ENCODE measurements at places on chromosomes 2 and 18. TPM values are rescaled to one million over a fixed set of nuclear protein-coding genes. Genes with fewer than 3 reads are reported as not detected.

DNA sequence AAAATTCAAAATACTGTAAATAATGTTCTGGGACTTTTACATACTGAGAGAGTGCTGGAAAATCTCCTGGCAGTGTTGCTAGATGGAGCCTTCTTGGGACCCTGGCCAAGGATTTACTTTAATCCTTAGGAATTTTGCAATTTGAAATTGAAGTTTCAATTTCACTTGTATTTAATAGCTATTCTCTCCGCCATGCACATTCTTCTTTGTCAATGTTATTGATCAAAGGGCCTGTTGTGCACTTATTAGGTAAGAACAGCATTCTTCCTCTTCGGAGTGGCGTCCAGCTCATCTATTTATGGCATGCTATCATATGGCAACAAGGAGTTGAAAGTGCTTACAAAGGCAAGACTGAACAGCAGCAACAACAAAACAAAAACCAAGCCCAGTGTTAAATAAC lies 40.1 kb upstream of the SOS1 start:
- H3K4me1 ChIP-seq = peaks cover 8% of the 10 kb centered on the region
- H3K36me3 ChIP-seq = no peaks in the 10 kb centered on the region
- no peaks in the 10 kb centered on the region for H3K27me3 ChIP-seq
- no peak overlapping the region for H3K4me3 ChIP-seq

GRCh38 chr2:238875101-238875470 lies 27.2 kb downstream of the TWIST2 start:
- H3K4me1 ChIP-seq = no peaks in the 10 kb centered on the region
- no peaks in the 10 kb centered on the region for H3K36me3 ChIP-seq
- DNase-seq = no peak

DNA sequence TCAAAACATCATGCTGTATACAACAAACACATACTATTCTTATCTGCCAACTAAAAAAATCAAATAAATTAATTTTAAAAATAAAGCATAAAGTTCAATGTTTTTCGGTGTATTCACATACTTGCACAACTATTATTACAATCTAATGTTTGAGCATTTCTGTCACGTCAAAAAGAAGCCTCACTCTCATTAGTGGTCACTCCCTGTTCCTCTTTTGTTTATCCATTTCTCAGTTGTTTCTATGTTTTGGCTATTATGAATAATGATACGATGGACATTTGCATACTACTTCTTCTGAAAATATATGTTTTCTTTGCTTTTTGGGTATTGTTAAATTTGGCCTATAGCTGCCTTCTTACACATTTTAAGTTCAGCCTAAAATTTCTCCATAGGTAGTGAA lies 773.0 kb upstream of the HS6ST1 start:
- DNase-seq = no peak
- H3K27me3 ChIP-seq = no peaks in the 10 kb centered on the region
- H3K4me1 ChIP-seq = peaks cover 2% of the 10 kb centered on the region
- H3K27ac ChIP-seq = no peak overlapping the region
- no peak overlapping the region for H3K4me3 ChIP-seq

- H3K4me3 ChIP-seq = peak overlapping the region; percentile 85
- peak overlapping the region; percentile 99 for H3K27ac ChIP-seq
- no peaks in the 10 kb centered on the region for H3K36me3 ChIP-seq
- no peaks in the 10 kb centered on the region for H3K27me3 ChIP-seq
- DNase-seq = no peak
Observed at GRCh38 chr2:156340804-156341451, 8.4 kb upstream of the NR4A2 start.

DNA sequence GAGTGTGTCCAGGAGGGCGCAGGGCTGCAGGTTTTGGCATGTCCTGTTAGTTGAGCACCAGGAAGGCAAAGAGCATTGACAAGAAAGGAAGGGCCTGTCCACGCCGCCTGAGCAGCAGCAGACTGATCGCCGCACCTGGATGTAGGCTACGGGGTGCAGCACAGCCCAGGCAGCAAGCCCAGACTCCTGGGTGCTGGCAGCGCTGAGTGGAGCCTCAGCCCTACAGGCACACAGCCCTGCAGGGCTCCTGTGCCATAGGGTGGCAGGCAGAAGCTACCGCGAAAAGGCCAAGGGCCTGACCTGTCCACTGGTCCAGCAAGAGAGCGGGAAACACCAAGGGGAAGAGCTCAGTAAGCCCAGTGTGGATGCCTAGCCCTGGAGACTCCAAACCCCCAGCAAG lies 198.0 kb downstream of the HDAC4 start:
- no peaks in the 10 kb centered on the region for H3K36me3 ChIP-seq
- H3K4me3 ChIP-seq = no peak overlapping the region
- no peak overlapping the region for H3K27ac ChIP-seq

DNA sequence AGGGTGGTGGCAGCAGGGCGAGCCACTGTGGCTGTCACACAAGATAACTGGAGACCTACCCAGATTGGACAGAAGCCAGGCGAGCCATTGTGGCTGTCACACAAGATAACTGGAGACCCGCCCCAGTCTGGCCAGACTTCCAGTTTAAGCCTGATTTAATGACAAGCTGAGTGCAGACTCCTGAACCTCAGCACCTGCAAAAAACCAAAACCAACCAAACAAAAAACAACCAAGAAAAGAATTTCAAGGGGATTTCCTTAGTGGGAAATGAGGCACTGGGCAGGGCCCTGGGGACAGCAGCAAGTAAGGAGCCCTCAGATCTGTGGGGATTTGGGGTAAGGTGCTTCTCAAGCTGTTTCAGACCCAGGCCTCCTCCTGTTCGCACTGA lies 95.2 kb upstream of the BOD1L2 start:
- no peaks in the 10 kb centered on the region for H3K27me3 ChIP-seq
- peaks cover 45% of the 10 kb centered on the region for H3K4me1 ChIP-seq
- no peak overlapping the region for H3K4me3 ChIP-seq
- H3K27ac ChIP-seq = peak overlapping the region; percentile 27

GRCh38 chr2:164823126-164823525 lies 18.5 kb downstream of the COBLL1 start:
- no peak for DNase-seq
- H3K36me3 ChIP-seq = peaks cover 2% of the 10 kb centered on the region
- H3K4me1 ChIP-seq = peaks cover 21% of the 10 kb centered on the region
- H3K27ac ChIP-seq = no peak overlapping the region
- no peaks in the 10 kb centered on the region for H3K27me3 ChIP-seq

DNA sequence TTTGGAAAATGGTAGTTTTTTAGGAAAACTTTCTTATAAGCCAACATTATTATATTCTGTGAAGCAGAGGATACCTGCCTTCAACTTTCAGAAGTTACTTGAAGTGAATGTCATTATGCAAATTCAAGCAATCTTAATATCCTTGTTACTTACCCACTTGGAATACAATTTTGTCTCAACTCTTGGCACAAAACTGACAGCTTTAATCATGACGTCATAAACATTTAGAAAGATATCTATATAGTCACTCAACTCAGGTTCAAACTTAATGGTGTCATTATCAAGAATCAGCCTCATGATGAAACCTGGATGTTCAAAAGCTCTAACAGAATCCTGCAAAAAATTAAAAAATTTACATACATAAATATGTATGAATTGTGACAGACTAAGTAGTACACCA lies 68.1 kb downstream of the DNAH7 start:
- H3K4me1 ChIP-seq = no peaks in the 10 kb centered on the region
- H3K4me3 ChIP-seq = no peak overlapping the region
- DNase-seq = no peak
- H3K36me3 ChIP-seq = peaks cover 3% of the 10 kb centered on the region
- no peaks in the 10 kb centered on the region for H3K27me3 ChIP-seq
- no peak overlapping the region for H3K27ac ChIP-seq

DNA sequence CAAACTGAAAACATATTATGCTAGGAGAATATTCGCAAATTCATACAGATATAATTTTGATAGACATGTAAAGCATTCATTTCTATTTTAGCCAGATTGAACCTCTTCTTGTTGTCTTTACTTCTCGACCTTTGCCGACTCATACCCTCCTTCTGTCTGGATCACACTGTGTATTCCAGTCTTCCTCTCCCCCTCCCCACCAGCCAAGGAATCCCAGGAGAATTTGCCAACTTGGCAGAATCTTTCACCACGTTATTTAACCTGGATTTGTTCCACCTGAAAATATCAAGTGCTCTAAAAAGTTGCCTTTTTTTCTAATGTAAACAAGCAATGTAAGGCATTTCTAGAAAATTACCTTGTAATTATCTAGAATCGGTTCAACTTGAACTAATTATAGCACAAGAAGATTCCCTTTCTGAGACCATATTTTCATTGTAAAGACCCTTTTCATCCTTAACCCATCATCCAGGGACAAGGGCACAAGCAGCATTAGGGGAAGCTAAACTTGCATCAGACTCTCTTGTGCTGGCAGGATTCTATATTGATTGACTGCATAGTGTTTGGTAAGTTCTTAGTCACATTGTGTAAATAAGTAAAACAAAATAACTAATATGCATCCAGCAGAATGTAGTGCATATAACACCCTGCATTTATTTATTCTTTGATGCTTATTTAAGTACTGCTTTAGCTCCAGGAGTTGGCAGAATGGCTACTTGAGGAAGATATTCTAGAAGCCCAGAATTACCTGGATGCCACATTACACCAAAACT lies 1328.7 kb upstream of the NXPH2 start:
- H3K4me1 ChIP-seq = no peaks in the 10 kb centered on the region
- no peak overlapping the region for H3K27ac ChIP-seq
- no peaks in the 10 kb centered on the region for H3K27me3 ChIP-seq
- no peaks in the 10 kb centered on the region for H3K36me3 ChIP-seq
- H3K4me3 ChIP-seq = no peak overlapping the region

DNA sequence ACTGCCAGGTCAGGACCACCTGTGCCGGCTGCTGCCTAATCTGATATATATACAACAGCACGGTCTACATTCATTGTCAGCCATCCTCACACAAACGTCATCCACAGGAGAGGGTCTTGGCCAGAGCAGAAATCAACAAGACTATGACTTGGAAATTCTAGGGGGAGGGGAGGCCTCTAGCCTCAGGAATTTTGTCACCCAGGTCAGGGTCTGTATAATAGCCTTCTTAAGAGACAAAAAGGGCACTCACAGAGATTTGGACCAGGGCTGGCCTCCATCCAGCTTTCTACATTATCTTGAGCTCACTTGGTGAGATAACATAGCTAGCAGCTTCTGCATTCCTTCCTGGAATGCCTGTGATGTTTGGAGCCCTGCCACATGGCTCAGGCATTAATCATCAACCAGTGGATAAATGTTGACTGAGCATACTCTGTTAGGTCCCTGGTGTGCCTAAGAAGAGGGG lies 50.4 kb upstream of the CTIF start:
- no peak for DNase-seq
- peaks cover 22% of the 10 kb centered on the region for H3K4me1 ChIP-seq
- H3K4me3 ChIP-seq = no peak overlapping the region
- peak overlapping the region; percentile 70 for H3K27ac ChIP-seq
- no peaks in the 10 kb centered on the region for H3K36me3 ChIP-seq
- no peaks in the 10 kb centered on the region for H3K27me3 ChIP-seq

DNA sequence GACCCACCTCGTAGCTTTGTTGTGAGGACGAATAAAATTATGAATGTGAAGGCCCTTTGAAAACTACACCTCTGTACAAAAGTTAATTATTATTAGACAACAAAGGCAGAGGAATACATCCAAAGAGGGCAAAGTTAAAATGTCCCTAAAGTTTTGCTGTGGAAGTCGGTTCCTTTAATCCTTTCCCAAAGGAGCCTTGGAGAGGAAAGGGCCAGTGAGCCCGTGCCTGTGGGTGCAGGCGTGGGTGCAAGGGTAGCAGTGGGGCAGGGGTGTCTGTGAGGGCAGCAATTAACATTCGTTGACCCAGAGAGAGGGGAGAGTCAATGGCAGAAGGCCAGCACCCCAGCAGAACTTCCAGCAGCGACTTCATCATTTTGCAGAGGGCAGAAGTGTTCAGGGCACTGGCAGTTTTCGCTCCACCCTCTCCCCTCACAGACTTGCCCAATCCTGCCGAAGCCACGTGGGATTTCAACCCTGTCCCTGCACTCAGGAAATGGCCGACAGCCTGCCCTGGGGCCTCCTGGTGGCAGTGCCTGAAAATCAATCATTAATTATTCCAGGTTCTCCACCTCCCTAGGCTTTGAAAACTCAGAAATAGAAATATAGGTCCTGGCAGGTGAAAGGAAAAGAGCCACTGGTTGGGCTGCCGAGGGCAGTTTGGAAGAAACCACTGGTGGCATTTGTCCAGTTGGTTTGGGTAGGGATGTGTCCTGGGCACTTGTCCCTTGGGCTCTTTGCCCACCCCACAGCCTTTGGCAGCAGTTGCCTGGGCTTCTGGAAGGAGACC lies 4.2 kb upstream of the PAX8 start:
- DNase-seq = no peak
- H3K27ac ChIP-seq = no peak overlapping the region
- H3K36me3 ChIP-seq = no peaks in the 10 kb centered on the region
- H3K27me3 ChIP-seq = peaks cover 83% of the 10 kb centered on the region

- H3K4me1 ChIP-seq = no peaks in the 10 kb centered on the region
- H3K4me3 ChIP-seq = no peak overlapping the region
- DNase-seq = no peak
- H3K27ac ChIP-seq = no peak overlapping the region
Observed at GRCh38 chr2:29223851-29224692, 108.9 kb downstream of the CLIP4 start.

DNA sequence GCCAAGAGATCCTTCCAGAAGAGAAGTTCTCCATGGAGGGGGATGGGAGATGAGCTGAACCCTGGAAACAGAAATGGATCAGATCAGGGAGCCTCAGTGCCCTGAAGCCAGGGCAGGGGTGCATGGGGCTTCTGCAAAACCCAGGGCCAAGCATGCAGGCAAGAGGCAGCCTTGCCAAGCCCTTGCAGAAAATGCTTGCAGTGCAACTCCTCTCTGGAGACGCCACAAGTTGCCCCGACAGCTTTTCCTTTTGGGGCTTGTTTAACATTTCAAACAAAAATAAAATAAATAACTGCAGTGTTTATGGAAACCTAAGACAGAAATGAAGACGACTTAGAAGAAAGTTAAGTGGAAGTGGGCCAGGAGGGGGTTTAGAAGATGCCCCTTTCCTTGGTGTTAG lies 177.5 kb upstream of the TNP1 start:
- peaks cover 3% of the 10 kb centered on the region for H3K4me1 ChIP-seq
- H3K27ac ChIP-seq = no peak overlapping the region
- no peak for DNase-seq
- H3K4me3 ChIP-seq = no peak overlapping the region
- no peaks in the 10 kb centered on the region for H3K36me3 ChIP-seq
- H3K27me3 ChIP-seq = peaks cover 23% of the 10 kb centered on the region

GRCh38 chr2:99338029-99338585 lies 918 bp downstream of the EIF5B start:
- DNase-seq = no peak
- no peak overlapping the region for H3K4me3 ChIP-seq
- H3K4me1 ChIP-seq = peaks cover 12% of the 10 kb centered on the region
- H3K36me3 ChIP-seq = no peaks in the 10 kb centered on the region
- no peak overlapping the region for H3K27ac ChIP-seq
- no peaks in the 10 kb centered on the region for H3K27me3 ChIP-seq

- H3K4me1 ChIP-seq = peaks cover 30% of the 10 kb centered on the region
- no peak for DNase-seq
- peaks cover 5% of the 10 kb centered on the region for H3K36me3 ChIP-seq
- H3K4me3 ChIP-seq = no peak overlapping the region
- H3K27ac ChIP-seq = no peak overlapping the region
Observed at GRCh38 chr18:11902522-11903292, 5.4 kb downstream of the MPPE1 start.

- no peak for DNase-seq
- H3K4me1 ChIP-seq = peaks cover 23% of the 10 kb centered on the region
- no peaks in the 10 kb centered on the region for H3K27me3 ChIP-seq
Observed at GRCh38 chr2:217325816-217326215, 466.0 kb upstream of the TNP1 start.

- H3K27ac ChIP-seq = no peak overlapping the region
- DNase-seq = no peak
- H3K4me1 ChIP-seq = peaks cover 8% of the 10 kb centered on the region
- no peak overlapping the region for H3K4me3 ChIP-seq
- peaks cover 96% of the 10 kb centered on the region for H3K27me3 ChIP-seq
Observed at GRCh38 chr2:104866883-104867812, 13.2 kb downstream of the POU3F3 start.

The RESP18 gene
- not detected for total RNA-seq

The OTOS gene
- total RNA-seq = not detected

The TMEFF2 gene
- total RNA-seq = 2.0 TPM

The FASTKD1 gene
- 45.7 TPM for total RNA-seq

The CD207 gene
- not detected for total RNA-seq

The RGPD3 gene
- 0.38 TPM for total RNA-seq
